ENCODE measurements at places on chromosomes 3 and 15.
A peak's percentile ranks its signal among the peaks of the same experiment; 100 is the strongest.

DNA sequence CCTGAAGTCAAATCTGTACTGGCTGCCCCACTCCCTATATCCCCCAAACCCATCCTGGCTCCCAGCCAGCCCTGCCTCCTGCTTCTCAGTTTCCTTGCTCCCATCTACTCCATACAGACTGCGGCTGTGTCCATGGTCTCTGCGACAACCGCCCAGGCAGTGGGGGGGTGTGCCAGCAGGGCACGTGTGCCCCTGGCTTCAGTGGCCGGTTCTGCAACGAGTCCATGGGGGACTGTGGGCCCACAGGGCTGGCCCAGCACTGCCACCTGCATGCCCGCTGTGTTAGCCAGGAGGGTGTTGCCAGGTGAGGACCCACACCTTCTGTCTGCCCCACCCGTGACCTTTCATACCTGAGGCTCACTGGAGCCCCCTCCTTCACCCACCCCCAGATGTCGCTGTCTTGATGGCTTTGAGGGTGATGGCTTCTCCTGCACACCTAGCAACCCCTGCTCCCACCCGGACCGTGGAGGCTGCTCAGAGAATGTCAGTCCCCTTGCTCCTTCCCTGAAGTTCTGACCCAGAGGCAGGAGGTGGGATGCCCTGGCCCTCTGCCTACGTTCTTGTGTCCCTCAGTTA lies 14.7 kb downstream of the STAB1 start:
- no peak for DNase-seq

GRCh38 chr3:16844222-16844621 lies 40.5 kb upstream of the PLCL2 start:
- no peak for DNase-seq

DNA sequence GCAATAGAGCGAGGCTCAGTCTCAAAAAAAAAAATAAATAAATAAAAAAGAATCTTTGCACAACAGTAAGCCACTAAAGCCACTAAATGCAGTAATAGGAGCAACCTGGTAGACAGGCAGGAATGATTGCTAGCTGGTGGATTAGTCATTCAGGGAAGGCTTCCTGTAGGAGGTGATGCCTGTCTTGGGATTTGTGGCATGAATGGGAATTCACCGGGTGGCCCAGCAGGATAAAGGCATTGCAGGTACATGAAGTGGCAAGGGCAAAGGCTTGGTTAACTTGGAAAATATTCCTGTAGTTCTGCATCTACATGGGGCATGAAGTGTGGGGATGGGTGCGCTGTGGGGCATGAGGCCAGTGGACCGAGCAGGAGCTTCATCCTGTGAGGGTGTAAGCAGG lies 94.5 kb downstream of the IQSEC1 start:
- DNase-seq = no peak

DNA sequence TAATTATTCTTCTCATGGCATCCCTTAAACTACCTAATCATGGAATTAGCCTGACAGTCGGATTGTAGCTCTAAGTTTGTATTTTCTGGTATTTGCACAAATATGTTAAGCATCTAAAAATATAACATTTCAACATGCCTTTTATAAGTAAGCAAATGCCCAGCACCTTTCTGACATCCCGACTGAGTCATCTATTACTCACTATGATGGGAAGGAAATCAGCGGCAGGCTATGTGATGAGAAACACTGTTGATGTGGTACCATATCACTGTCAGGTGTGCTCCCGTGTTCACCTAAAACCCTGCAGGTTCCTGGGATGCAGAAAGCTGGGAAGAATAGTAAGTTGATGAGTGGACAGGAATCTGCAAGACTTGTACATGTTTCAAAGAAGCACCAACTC lies 367.8 kb upstream of the IL12A start:
- DNase-seq = no peak

DNA sequence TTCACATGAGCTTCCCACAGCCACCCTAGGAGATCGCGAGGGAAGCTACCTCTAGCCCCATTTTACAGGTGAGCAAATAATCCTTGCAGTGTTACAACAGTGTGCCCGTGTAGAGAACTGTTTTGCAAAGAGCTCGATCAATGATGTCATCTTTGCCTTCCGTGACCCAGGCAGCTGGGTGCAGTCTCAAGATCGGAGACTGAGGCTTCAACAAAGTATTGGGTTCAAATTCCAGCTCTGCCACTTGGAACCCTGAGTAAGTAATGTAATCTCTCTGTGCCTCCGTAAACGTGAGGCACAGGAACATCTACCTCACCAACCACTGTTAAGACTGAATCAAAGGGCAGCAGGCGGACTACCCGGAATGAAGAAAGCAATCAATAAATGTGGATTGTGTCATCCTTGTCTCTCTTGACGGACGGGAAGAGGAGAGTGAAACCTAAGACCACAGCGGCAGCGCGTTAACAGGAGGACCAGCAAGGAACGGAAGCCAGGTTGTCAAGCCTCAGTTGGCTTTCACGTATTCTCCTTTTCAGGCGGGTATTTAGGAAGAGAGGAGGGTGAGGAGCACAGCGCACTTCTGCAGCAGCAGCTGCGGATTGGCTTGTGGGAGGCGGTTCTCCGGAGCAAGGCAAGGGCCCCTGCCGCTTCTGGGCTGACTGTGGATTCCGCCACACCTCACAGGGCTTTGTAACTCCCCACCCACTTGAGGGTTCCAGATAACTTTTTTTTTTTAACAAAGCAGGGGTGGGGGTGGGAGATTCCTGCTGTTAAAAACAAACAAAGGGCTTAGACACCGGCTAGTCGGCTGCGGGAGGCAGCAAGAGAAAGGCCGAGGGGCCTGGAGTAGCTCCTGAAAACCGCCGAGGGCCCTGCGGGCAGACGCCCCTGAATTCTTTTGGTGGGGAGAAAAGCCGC lies 1.5 kb upstream of the SMAD3 start:
- peak; percentile 33 for DNase-seq

DNA sequence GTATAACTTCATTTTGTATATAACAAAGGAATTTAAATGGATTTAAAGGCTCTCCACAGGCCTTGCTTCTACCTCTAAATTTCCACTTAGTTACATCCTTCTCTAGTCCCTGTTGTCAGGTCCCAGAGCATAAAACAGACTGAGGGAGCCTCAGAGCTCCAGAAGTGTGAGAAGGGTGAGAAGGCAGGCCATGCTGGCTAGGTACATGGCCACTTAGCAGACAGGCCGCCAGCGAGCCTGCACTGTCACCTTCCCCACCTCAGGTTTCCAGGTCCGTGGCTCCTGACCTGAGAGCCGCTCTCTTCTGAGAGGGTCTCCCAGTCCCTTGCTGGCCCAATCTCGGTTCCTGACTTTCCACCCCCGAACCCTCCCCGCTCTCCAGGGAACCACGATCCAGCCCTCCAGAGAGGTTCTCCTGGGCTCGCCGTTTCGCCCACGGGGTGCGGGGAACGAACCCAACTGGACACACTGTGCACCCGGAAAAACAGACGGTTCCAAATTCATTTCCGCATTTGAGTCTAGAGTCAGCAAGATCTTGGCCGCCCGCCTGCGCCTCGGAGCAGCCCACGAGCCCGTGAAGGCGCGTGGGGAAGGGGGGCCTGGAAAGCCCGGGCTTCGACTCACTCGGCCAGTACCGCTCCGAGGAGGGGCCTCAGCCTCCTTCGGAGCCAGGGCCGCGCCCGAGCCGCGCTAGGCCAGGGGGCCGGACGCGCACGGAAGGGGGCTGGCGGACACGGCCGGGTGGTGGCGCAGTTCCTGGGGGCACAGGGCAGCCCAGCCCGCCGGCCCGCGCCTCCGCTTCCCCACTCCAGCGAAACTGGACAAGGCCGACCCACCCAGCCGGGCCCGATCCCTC lies 16.7 kb upstream of the SOX2 start:
- no peak for DNase-seq

- DNase-seq = no peak
These were observed 822 bp downstream of the ST8SIA2 start for GRCh38 chr15:92394309-92395097.

DNA sequence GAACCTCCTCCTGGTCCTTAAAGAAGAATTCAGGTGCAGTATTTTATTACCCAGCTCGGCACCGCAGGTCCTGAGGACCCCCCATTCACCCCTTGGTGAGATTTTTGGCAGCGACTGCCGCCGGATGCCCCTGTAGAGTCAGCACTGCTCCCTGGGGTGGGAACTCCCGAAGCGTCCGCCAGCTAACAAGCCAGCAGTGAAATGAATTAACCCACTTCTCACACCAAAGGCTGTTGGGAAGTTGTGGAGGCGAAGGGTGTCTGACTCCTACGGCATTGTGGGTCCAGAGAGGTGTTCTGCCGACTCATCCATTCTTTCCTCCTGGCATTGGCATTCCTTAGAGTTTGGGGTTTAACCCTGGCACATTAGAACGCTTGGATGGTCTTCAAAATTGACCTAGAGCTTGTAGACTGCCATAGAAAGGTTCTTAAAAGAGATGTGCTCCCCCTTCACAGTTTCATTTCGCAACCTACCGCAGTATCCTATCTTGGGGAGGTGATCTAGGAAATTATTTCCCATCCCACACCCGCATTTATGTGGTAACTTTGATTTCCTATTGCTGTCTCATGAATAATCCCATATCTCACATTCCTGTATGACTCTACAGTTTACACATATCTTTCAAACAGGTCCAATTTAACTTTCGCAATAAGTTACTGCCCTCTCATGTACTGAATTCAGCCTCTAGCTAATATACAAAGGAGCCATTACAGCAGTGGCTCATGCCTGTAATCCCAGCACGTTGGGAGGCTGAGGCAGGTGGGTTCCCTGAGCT lies 879 bp upstream of the EIF5A2 start:
- no peak for DNase-seq

GRCh38 chr15:98755781-98756180 lies 107.4 kb downstream of the IGF1R start:
- no peak for DNase-seq

DNA sequence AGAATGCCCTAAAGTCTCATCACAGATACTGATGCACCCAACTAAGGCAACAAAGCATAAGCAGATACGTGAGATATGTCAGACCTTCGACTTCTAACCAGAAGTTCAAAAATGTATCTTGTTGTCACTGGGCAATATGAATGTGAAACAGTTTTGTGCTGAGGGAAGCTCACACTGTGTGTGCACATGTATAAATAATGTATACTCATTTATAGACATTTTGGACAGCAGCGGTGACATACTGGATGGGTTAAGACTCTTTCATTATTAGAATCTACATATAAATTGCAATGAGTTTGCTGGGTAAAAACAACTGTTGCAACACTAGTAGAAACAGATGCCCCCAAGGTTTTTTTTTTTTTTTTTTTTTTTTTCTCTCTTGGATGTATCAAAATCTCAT lies 37.9 kb downstream of the TIGIT start:
- no peak for DNase-seq

DNA sequence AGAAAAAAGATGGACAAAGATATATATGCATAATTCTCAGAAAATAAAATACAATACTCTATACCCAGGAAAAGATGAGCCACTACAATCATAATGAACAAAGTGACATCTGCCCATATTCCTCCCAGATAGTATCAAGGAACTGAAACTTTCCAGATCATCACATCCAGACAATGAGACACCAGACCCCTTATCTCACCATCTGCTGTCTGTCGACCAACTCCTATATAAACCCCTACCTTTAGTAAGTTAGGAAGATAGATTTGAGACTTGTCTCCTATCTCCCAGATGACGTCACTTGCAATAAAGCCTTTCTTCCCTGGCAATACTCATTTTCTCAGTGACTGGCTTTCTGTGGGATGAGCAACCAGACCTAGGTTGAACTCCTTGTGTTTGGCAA lies 1071.6 kb downstream of the PLOD2 start:
- DNase-seq = no peak

DNA sequence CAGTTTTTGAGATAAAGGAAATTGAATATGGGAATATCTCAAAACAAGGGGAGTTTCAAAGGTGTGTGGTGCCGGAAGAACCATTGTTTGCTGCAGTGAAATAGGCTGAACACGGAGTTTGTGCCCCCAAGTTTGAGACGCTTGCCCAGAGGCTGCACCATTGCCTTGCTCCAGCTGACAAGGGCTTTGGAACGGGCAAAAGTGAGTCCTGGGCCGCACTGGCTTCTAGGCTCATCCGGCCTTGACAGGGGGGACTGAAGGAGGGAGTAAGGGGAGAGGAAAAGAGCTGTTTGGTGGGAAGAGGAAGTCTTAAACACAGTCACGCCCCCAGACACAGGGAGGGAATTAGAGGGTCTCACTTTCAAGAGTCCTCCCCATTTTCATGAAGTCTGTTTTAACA lies 269.9 kb downstream of the FAM43A start:
- DNase-seq = no peak

DNA sequence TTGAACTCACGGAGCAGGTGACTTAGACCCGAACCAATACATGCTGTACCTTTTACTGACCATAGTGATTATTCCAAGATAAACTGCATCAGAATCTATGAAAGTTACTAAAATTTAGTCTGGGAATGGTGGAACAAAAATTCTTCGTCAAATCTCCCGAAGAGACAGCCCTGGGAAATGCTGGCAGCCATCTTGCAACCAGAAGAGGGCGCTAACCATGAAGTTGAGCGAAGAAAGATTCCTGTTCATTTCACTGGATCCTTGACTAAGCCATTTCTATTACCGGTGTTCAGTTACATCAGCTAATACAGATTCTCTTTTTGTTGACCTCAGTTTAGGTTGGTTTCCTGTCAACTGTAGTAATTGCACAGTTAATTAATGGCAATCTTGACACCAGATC lies 199.6 kb downstream of the SLC9A9 start:
- DNase-seq = no peak

DNA sequence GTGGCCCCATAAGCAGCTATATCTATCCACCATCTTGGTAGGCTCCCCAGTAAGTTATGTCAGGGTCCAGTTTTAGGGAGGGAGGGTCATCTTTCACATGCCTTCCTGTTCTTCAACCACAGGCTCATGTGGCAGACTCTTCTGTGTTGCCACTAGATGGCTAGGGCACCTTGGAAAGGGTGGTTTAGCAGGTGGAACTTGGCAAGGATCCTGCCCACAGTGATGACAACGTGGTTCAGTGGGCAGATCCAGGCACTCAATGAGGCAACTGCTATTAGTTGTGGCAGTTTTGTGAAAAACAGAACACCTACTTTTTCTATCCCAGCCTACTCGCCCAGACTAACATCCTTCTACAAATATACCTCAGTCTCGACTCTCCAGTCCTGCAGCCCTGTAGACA lies 7.2 kb upstream of the RBP1 start:
- DNase-seq = no peak

DNA sequence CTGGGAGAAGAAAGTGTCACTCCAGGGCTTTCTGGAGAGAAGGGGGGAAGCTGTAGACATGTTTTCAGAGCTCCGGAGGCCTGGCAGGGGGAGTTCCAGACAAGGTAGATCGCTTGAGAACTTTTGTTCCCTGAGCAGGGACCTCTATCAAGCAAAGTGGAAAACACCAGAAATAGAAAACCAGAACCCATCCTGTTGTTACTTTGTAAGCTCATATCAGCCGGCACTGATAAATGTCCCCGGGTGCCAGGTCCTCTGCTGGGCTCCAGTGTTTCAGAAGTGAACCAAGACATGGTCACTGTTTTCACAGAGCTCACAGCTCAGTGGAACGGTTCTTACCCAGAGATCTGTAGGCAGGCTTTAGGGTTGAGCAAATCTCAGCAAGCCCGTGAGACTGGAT lies 13.5 kb downstream of the HDDC3 start:
- no peak for DNase-seq
